Activated CD4-positive, alpha-beta T cell treated with anti-CD3 and anti-CD28 coated beads for 1 hour (primary cell): ENCODE measurements at places on chromosomes 7 and 10.

- no peak for DNase-seq
Observed at GRCh38 chr7:7490003-7490402, 45.7 kb downstream of the COL28A1 start.

DNA sequence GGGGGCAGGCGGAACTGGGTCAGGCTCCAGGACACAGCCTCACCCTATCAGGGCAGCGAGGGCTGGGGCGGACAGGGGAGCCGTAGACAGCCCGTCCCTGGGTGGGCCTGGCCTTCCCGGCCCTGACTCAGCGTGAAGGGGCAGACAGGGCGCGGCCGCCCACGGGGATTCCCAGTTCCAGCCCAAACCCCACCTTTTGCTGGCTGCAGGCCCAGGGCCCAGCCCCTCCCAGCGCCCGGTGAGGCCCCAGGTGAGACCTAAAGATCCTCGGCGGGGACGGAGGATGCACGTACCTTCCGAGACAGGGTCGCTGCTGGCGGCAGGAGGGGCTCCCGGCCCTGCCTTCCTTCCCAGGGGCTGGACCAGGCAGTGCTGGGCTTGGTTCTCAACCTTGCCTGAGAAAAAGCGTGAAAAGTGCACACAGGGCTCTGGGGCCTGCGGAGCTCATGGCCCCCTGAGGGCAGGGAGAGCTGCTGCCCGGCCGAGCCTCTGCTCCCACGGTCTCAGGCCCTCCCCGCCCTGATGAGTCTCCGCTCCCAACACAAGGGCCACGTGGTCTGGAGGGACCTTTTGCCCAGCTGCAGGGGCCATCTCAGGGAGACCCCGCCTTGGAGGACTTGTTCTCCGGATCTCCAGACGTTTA lies 43.9 kb upstream of the DNAJB6 start:
- DNase-seq = no peak

DNA sequence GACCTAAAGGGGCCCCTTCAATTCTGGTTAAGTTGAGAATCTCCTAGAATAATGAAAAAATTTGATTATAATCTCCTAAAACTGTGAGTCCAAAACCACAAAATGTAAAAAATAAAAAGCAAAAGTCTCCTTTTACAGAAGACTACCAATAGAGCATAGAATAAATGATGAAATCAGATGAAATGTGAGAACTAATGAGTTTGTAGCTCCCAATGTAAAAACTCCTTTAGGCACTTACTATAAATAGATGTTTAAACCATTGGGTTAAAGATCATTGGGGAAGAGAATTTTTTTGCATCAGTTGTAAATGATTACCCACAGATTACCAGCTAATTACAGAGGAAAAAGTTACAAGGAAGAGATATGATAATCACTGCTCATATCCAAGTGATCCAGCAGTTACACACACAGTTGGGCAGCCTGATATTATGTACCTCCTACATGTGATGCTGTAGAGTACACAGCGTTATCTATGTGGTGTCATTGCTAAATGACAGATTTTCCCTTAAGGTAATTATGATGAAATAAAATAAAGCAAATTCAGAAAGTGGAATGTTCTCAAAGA lies 282.7 kb upstream of the SEMA3D start:
- DNase-seq = no peak

DNA sequence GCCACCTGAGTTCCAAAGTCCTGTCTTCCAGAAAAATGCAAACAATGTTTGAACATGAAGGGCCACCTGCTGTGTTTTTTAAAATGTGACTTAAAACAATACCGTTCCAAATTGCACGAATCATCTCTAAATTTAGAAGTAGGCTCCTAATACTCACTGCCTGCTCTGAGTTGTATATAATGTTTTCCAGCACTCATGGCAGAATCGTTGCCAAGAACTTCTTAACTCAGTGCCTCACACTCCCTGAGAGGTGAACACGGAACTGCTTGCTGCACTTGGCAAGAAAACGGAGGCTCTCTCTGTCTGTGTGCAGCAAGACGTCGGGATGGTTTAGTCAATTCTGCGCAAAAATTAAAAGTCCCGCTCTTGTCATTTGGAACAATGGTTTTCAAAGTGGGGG lies 757.3 kb upstream of the AUTS2 start:
- no peak for DNase-seq

DNA sequence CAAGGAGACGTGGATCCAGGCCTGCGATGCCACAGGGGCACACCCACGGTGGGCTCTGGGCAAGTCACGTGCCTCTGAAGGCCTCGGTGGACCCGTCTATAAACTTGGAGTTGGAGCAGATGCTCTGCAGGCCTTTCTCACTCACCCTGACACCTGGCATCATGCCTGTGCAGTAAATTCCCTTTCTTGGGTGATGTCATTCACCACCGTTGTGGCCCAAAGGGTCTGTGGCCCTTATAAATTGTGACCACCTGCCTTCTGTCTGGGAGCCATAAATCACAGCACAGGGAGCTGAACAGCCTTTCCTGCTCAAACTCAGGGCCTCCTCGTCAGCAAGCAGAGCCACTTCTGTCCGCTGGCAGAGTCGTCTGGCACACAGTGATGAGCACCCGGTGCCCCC lies 52.2 kb downstream of the GPAM start:
- no peak for DNase-seq

DNA sequence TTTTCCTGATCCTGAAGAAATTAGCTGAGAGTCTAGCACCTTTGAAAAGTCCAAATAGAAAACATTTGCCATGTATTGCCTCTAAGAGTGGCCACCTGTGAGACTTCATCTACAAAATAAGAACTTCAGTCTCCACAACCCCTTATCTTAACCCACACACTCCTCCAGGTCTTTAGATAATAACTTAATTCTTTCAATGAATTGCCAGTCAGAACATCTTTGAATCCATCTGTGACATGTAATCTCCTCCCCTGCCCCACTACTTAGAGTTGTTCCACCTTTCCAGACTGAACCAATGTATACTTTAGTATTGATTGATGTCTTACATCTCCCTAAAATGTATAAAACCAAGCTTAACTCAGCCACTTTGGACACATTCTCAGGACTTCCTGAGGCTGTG lies 84.4 kb upstream of the FAM171A1 start:
- DNase-seq = no peak

- peak; percentile 60 for DNase-seq
Observed at GRCh38 chr7:139043823-139044812, 8.3 kb upstream of the ZC3HAV1L start.

DNA sequence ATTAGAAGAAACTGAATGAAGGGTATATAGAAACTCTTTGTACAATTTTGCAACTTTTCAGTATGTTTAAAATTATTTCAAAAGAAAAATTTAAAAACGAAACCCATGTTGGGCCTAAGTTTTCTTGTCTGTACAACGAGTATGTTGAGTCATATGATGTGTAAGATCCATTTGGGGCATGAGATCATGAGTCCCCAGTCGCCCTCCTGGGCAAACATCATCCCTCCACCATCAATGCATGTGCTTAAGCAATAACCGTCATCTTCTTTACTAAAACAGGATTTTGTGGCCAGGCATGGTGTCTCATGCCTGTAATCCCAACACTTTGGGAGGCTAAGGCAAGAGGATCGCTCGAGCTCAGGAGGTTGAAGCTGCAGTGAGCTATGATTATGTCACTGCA lies 54.2 kb upstream of the CDCA7L start:
- DNase-seq = no peak

DNA sequence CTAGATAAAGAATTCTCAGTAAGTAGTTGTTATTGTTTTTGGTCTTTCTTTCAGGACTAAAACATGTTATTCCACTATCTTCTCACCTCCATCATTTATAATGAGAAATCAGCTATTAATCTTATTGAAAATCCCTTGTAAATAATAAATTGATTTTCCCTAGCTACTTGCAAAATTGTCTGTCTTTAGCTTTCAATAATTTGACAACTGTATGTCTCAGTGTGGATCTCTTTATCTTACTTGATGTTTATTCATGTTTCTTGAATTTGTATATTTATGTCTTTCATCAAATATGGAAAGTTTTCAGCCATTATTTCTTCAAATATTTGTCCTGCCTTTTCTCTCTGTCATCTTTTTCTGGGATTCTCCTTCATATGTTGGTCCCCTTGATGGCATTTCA lies 117.1 kb upstream of the ANTXRL start:
- no peak for DNase-seq

GRCh38 chr7:30458311-30458710 lies 20.3 kb downstream of the NOD1 start:
- no peak for DNase-seq

- DNase-seq = no peak
Observed at GRCh38 chr10:71372882-71373495, 23.7 kb upstream of the CDH23 start.

DNA sequence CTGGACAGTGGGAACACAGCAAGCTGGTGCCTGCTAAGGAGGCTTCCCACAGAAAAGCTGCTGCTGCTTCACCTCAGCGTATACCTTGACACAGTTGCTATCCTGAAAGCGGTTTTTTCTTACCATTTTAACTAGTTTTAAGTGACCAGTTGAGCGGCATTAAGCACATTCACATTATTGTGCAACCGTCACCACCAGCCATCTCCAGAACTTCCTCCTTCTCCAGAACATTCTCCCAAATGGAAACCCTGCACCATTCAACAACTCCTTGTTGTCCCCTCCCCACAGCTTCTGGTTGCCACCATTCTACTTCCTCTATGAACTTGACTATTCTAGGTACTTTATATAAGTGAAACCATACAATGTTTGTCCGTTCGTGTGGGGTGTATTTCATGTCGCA lies 169.9 kb downstream of the SNX10 start:
- no peak for DNase-seq

DNA sequence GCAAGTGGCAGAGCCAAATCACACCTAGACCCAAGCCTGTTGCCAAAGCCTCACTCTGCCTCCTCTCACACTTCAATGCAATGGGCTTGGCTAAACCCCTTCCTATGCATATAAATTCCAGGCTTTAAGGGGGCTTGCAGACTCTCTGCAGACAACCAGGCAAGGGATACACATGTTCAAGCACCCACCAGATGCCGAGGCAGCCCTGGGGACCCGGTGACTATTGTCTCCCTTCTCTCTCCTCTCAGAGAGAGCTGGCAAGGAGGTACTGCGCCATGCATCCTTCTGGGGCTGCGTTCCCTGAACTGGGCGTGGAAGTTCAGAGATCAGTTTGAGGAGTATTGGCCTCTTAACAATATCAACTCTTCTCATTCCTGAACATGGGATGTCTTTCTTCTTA lies 131.2 kb downstream of the ARHGAP22 start:
- DNase-seq = no peak

GRCh38 chr7:132430861-132431822 lies 145.1 kb downstream of the PLXNA4 start:
- peak; percentile 10 for DNase-seq

- no peak for DNase-seq
Observed at GRCh38 chr10:122221958-122222357, 49.1 kb upstream of the BTBD16 start.

GRCh38 chr10:121610798-121611323 lies 12.6 kb upstream of the FGFR2 start:
- no peak for DNase-seq

DNA sequence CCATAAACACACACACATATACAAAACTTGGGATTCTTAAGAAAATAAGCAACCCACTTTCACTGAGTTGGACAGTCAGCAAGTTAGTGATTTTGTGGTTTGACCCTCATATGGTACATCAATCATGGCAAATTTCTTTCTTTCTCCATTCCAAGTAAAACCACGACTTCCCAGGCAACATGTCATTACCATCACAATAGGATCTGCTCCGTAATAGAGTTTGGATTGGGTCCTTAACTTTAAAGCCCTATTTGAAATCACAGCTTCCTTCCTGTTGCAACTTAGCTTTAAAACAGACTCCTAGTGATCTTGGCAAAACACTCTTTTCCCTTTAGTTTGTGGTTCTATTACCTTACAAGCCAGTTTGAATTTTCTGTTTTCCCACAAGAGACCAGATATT lies 483.6 kb downstream of the INHBA start:
- DNase-seq = no peak

DNA sequence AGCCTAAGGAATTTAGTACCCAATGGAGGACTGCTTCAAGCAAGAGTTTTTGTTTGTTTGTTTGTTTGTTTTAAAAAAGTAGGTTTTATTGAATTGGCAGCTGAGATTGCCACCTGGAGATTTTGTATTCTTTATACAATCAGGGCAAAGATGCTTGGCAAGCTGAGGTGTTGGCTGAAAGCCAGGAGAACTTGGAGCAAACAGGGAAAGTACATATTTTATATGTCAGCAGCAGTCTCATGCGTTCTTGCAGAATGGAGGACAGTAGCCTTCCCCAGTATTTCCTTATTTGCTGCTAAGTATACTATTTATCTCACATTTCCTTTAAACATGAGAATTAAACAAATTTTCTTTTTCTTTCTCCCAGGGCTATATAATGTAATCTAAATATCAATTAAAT lies 22.6 kb upstream of the ICA1 start:
- no peak for DNase-seq

- DNase-seq = no peak
Observed at GRCh38 chr7:79988653-79989052, 146.0 kb upstream of the GNAI1 start.

DNA sequence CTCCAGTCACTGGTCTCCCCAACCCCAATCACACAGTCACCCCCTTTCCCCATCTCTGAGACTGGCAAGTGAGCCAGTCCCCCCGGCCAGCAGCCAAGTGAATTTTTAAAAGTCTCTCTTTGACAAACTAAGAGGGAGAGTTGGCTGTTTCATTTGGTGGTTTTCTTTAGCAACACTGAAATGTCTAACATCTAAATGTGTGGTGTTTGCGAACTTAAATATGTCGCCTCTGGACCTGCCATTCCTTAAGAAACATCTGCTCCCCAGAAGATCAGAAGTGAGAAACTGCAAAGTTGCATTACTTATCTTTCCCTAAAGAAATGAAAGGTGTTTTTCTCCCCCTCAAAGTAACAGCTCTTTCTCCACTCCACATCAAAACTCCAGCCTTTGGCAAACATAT lies 34.7 kb upstream of the PLXNA4 start:
- DNase-seq = no peak

DNA sequence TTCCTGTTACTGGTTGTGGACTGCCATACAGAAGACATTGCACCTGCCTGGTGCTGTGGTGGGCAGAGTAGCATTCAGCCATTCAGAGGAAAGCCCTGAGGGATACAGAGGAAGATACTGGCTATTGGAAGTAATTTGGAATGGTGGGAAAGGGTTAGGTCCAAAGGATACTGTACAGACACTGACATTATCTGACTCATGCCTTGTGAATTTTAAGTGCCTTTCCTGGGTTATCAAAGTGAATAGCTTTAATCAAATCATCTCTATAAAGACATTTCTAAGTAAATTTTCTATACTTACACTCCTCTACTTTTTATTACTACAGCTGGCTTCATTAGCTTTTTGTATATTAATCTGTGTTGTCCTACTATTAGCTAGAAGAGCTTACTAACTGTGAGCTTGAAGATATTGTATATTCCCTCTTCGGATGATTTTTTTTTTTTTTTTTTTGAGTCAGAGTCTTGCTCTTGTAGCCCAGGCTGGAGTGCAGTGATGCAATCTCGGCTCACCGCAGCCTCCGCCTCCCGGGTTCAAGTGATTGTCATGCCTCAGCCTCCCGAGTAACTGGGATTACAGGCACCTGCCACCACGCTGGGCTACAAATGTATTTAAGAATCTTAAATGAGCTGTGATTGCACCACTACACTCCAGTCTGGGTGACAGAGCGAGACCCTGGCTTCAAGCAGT lies 186.5 kb downstream of the ADK start:
- DNase-seq = no peak
